ENCODE measurements at places on chromosomes 3 and 15. TPM values are rescaled to one million over a fixed set of nuclear protein-coding genes. Genes with fewer than 3 reads are reported as not detected.
A peak's percentile ranks its signal among the peaks of the same experiment; 100 is the strongest.

DNA sequence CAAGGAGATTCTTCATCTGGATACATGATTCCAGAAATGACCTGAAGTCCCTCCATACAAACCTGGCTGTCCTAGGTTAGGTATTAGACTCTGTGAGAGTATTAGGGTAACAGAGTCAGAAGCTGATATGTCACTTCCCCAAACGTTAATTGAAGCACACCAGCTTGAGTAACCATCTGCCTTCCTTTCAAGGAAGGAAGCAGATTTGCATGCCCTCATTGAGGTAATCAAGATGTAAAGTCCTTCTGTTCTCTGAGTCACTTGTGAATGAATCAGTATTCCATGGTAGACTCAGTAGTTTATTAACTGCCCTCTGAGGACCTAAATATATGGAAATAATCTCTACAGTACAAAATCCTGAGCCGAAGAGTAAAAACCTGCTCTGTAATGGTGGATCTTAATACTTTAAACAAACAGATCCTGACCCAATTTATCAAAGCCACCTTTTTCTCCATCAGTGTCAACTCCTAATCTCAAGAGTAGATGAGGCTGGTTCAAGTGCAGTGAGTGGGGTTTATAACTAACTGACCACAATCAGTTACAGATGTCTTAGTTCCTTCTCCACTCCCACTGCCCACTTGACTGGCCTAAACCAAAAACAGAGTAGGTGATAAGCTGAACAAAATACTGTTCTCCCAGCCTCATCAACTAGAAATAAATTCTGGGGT lies 246.2 kb upstream of the CHRM5 start:
- DNase-seq, result no peak

DNA sequence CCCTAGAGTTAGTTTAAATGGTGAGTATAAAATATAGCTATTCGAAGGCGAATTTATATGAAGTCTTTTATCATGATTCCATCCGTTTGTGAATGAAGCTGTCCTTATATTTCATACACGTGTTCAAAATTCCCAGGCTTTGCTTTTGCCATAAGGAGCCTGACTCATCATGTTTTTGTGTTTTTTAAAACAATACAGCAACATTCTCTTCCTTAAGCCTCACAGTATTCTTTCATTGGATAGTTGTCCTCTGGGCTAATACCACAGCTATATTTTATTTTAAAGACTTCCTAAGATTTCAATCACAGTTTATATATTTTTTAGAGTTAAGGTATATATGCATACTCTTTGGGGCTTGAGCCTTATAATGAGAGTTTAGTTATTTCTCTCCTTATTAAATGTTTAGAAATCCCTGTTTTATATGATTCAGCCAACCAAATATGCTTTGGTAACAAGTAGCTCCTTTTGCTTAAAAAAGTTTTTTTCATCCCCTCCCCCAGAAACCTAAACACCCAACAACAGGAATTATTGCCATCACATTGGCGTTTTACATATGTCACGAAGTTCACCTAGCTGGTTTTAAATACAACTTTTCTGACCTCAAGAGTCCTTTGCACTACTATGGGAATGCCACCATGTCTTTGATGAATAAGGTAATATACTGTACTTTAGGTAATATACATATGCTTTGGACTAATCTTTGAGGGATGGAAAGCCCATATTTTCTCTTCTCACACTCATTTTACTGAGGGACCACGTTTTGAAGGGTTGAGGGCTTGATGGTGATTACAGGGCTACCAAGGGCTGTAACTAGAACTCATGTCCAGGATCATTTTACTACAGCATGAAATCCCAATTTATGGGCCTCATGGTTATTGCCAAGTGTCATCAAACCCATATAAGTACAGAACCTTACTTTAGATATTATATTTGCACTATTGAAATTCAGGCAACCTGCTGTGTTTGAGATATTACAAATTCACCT lies 28.5 kb downstream of the ST3GAL6 start:
- DNase-seq, result no peak

DNA sequence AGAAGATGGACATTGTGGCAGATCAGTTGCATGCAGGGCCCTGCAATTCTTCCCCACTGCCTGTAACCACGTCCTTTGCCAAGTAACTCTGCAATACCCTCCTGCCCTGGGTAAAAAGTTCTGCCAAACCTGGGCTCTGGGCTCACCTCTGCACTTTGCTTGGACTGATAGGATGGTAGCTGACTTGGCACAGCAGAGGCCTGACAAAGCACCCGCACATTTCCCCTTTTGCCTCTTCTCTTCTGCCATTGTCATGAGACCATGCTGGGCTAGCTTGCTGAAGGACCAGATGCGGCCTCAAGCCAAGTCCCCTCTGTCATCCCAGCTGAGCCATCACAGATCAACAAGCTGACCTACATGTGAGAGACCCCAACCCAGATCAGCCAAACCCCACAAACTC lies 122.4 kb downstream of the SMAD6 start:
- no peak for DNase-seq

- DNase-seq, result no peak
Measured at GRCh38 chr3:59115364-59116232, 65.8 kb upstream of the CFAP20DC start.

DNA sequence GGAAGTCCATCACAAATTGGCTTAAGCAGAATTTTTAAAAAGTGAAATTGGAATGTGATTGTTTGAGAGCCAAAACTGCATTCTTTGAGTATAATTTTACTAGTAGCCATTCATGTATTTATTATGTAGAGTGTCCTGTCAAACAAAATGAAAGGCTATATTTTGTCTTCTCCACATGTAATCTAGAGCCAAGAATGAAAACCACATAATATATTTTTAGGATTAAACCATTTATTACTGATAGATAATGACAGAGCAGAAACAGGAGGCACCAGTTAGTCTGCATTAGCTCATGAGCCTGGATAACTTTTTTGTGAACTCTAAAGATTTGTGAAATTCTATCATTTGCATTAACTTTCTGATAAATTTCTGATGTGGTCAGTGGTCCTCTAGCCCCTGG lies 130.2 kb downstream of the FILIP1L start:
- no peak for DNase-seq

DNA sequence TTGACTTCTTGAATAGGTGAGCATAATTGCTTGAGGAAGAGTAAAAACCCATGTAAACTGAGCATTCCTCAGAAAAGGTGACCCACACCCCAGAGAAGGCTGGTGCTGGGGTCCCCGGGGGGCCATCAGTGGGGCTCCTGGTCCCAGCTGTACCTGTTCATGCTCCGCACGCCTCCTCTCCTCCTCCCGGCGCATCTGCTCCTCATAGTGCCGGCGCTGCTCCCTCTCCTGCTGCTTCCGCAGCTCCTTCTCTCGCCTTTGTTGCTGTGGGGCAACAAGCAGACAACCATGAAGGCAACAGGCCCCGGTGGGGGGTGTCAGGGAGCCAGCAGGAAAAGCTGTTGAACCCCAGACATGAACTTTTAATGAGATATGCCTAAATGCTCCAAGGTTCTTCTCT lies 113.7 kb upstream of the SLC2A2 start:
- no peak for DNase-seq

DNA sequence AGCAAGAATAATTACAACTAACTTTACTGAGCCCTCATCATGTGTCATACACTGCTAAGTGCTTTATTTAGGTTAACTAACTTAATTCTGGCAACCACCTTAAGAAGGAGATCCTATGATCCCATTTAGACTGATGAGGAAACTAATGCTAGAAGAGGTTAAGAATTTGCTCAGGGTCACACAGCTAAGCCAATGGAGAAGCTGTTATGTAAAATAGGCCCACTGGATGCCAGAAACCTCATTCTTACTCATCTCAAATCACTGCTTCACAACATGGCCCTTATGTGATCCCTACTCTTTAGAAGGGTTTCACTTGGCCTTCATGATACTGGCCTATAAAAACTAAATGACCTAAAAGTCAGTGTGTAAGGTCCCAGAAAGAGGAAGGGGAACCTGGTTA lies 41.2 kb downstream of the IMPG2 start:
- DNase-seq, result no peak

GRCh38 chr3:61239871-61240270 lies 11.4 kb downstream of the FHIT start:
- no peak for DNase-seq

GRCh38 chr3:20822251-20822650 lies 636.2 kb upstream of the SGO1 start:
- DNase-seq, result no peak

- peak; percentile 72 for DNase-seq
Measured at GRCh38 chr15:71808311-71809020, 1.9 kb upstream of the NR2E3 start.

DNA sequence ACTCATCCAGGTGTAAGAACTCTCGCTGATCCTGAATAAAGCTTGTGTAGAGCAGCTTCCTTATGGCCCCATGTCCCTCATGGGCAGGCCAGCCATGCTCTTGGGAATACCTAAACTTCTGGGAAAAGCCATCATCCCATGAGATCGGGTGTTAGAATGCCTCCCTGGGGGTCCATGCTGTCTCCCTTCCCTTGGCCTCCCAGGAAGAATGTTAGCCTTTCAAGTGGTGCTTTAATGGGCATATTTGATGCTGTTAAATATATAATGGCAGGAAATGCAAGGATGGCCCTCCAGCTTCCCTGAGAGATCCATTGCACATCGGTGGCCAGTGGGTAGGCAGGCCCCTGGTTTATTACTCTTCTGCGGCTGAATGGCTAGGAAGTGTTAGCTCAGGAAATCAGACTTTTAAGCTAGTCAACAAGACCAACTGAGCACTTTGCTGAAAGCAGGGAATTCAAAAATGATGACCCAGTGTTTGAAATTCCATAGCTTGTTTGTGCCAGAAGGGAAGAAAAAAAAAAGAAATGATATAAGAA lies 60.5 kb upstream of the LRTM1 start:
- DNase-seq, result no peak

- no peak for DNase-seq
Measured at GRCh38 chr3:79162653-79163052, 605.1 kb downstream of the ROBO1 start.

- DNase-seq, result peak; percentile 57
Measured at GRCh38 chr3:55452886-55453285, 34.2 kb downstream of the WNT5A start.

DNA sequence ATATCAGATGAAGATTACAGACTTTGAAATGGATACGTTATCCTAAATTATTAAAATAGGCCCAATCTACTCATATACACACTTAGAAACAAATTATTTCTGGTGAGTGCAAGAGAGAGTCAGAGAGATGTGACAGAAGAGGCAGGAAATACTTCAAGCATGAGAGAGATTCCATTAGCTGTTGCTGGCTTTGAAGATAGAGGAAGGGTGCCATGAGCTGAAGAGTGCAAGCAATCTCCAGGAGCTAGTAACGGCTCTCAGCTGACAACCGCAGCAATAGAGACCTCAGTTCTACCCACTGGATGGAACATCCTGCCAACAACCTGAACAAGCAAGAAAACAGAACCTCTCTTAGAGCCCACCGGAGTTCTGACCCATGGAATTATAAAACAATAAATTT lies 270.7 kb upstream of the SLITRK3 start:
- DNase-seq, result no peak

GRCh38 chr3:100106531-100107141 lies 7.7 kb downstream of the FILIP1L start:
- DNase-seq, result no peak

- no peak for DNase-seq
Measured at GRCh38 chr3:160618363-160618762, 53.0 kb upstream of the KPNA4 start.

DNA sequence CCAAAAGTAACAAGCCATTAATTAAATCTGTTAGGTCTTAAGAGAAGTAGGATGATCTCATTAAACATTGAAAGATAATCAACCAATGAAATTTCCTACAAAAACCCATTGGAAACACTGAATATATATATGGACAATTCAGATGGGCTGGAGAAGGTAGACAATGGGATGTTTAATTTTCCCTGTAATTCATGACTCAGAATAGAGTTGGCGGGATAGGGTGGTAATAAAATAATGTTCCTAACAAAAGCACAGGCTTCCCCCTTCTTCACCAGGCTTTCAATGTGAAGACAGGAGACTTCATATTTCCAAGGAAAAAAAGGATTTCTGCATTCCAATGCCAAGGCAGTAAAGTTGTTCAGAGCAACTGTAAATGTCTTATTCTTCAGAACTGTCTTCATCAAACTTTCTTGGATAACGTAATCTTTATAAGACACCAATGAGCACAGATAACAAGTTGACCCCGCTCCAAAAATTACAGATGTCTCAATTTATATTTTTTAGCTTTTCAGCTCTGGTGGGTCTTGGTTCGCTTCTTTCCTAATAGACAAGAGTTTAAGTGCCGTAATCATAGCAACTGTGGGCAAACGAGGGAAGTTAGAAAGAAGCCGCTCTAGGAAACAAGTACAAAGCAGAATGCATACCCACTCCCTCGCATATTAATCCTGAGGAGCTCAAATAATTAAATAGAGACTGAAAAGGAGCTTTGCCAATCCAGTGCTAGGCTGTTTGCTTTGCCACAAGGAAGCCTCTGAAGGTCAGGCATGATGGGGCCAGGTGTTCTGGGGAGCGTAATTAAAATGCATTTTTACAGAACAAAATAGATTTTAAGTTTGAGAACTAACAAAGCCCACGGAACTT lies 377.0 kb downstream of the FOXP1 start:
- no peak for DNase-seq

GRCh38 chr3:152860736-152861135 lies 25.8 kb downstream of the P2RY1 start:
- no peak for DNase-seq

- DNase-seq, result no peak
Measured at GRCh38 chr3:62007036-62007435, 366.3 kb downstream of the FEZF2 start.

DNA sequence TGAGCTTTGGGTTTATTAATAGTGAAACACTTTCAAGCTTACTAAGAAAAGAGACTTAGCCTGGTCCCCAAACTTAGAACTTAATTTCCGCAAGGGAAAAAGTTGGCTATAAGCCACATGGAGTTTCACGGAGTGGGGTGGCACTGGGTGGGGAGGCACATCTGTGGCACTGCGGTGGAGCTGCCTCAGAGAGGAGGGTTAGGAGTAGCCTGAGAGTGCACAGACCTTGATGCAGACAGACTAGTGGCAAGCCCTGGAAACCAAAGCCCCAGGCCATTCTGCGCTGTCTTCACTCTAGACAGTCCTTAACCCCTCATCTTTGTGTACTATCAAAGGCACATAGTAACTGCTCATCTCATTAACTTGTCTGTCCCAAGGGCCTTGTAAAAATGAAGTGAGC lies 22.0 kb downstream of the CXCR6 start:
- no peak for DNase-seq

- peak; percentile 76 for DNase-seq
Measured at GRCh38 chr3:194487289-194488054, 670 bp upstream of the ATP13A3 start.

DNA sequence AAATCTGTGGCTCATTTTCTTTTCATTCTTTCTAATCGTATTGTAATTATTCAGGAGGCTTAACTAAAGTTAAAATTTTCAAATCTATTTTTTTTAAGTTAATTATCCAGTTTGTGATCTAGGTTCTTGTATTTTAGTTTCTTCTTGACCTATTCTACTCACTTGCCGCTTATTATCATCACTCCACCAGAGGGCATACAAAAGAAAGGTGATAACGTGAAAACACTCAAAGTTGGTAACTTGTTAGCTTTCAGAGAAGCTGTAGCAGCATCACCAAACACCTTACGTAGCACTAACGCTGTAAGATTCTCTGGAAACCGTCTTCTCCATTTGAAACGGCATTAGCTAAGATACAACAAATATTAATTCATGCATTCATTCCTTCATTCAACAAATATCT lies 4.8 kb downstream of the GNB4 start:
- DNase-seq, result no peak

IL5RA gene
- not detected for total RNA-seq

CALML4 gene
- 1.8 TPM for total RNA-seq

MINAR1 gene
- 2.1 TPM for total RNA-seq

GRAMD1C gene
- total RNA-seq, result 1.2 TPM

PRTG gene
- 2.2 TPM for total RNA-seq

FRMD5 gene
- total RNA-seq, result not detected

ESYT3 gene
- total RNA-seq, result 0.34 TPM

XCR1 gene
- not detected for total RNA-seq

SAXO2 gene
- 2.0 TPM for total RNA-seq

All from osteocyte (in vitro differentiated cells).